Thoracic aorta (tissue), 2 donors: ENCODE measurements at places on chromosomes 12 and 14. TPM values are rescaled to one million over a fixed set of nuclear protein-coding genes. Genes with fewer than 3 reads are reported as not detected.

The ADCY4 gene
- total RNA-seq: 28.7 TPM

The RAD9B gene
- total RNA-seq: 0.21 TPM

The SLC5A8 gene
- total RNA-seq: not detected

The TMEM119 gene
- total RNA-seq: 4.1 TPM

The JAG2 gene
- total RNA-seq: 8.8 TPM

The ARHGAP5 gene
- total RNA-seq: 93.3 TPM

The CMA1 gene
- not detected for total RNA-seq

The SOAT2 gene
- 0.81 TPM for total RNA-seq
